H1 (cell line): ENCODE measurements at places on chromosomes 2 and 18.

GRCh38 chr2:3535794-3536681, 16.7 kb upstream of the ADI1 start:
- peaks cover 7% of the 10 kb centered on the region for H3K36me3 ChIP-seq
- 0 out of 2 replicates have a peak, but pooled peaks cover 2% of the 10 kb centered on the region for H3K4me1 ChIP-seq
- H3K27ac ChIP-seq = no peak overlapping the region

DNA sequence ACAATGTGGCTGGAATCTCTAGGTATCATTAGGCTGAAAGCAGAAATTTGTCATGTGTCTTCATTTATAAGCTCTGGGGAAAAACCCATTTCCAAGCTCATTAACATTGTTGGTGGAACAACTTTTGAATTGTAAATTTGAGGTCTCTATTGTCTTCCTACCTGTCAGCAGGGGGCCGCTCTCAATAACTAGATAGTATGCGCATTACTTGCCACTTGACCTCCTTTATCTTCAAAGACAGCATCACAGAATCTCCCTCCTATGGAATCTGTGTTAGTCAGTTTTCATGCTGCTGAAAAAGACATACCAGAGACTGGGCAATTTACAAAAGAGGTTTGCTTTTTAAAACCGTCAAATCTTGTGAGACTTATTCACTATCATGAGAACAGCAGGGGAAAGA, 223.1 kb downstream of the CALCRL start:
- H3K36me3 ChIP-seq = peaks cover 10% of the 10 kb centered on the region; the same call in 1 of the 2 replicates
- no peaks in the 10 kb centered on the region for H3K27me3 ChIP-seq
- H3K4me1 ChIP-seq = no peaks in the 10 kb centered on the region
- H3K27ac ChIP-seq = no peak overlapping the region; the same call in 1 of the 2 replicates
- DNase-seq = no peak

DNA sequence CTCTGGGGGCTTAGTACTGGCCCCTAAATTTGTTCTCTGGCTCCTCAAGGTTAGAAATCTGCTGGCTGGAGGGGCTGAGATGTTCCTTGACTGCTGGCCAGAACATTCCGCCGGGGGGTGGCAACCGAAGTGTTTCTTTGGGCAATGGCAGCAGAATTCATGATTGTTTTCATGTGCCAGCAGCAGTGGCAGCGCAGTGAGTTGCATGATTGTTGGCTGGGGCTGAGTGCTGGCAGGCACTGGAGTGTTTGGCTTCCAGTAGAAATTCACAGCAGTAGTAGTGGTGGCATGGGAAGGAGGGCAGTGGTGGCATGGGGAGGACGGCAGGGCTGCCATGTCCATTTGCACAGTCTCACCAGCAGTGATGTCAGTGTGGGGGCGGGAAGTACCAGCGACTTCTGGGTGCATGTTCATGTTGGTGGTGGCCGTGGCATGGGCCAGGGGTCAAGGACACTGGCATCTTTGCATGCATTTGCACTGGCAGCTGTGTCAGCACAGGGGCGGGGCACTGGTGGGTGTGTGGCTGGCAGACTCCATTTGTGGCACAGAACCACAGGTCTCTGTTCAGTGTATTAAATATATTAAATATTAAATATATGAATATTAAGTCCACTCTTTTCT, 130.6 kb upstream of the CDH7 start:
- DNase-seq = no peak
- H3K4me3 ChIP-seq = no peak overlapping the region
- no peaks in the 10 kb centered on the region for H3K36me3 ChIP-seq
- no peak overlapping the region for H3K27ac ChIP-seq
- H3K27me3 ChIP-seq = no peaks in the 10 kb centered on the region

DNA sequence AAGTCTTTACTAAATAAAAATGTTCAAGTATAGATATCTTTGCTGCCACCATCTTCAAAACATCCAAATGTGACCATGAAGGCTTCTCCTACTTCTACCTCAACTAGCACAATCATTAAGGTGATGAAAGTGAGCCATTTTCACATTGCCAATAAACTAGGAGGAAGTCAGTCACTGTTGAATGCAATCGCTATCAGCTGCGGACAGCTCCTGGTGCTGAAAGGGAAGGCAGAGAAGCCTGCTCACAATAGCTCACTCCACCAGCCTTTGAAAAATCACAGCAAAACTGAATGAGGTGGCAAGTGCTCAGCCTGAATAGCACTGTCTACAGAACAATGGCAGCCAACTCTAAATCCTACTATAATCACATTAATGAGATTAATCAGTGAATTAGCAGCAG, 2.2 kb downstream of the MYT1L start:
- peaks cover 25% of the 10 kb centered on the region for H3K4me1 ChIP-seq
- no peak overlapping the region for H3K27ac ChIP-seq
- H3K27me3 ChIP-seq = no peaks in the 10 kb centered on the region
- H3K36me3 ChIP-seq = no peaks in the 10 kb centered on the region
- no peak overlapping the region for H3K4me3 ChIP-seq
- peak; percentile 71 for DNase-seq

GRCh38 chr2:177573120-177573519, 180.5 kb downstream of the AGPS start:
- H3K27ac ChIP-seq = no peak overlapping the region
- H3K36me3 ChIP-seq = no peaks in the 10 kb centered on the region
- no peak overlapping the region for H3K4me3 ChIP-seq
- no peak for DNase-seq
- H3K4me1 ChIP-seq = no peaks in the 10 kb centered on the region

- no peaks in the 10 kb centered on the region for H3K36me3 ChIP-seq
- H3K4me3 ChIP-seq = no peak overlapping the region
- peaks cover 8% of the 10 kb centered on the region; the same call in 1 of the 2 replicates for H3K4me1 ChIP-seq
- no peak overlapping the region for H3K27ac ChIP-seq
These were observed 2.2 kb downstream of the PSD4 start for GRCh38 chr2:113175736-113176695.

GRCh38 chr2:45834372-45834771, 182.9 kb downstream of the PRKCE start:
- no peak overlapping the region for H3K27ac ChIP-seq
- H3K4me1 ChIP-seq = peaks cover 7% of the 10 kb centered on the region; the same call in 1 of the 2 replicates
- H3K27me3 ChIP-seq = no peaks in the 10 kb centered on the region
- no peak for DNase-seq
- no peak overlapping the region for H3K4me3 ChIP-seq

- no peaks in the 10 kb centered on the region for H3K27me3 ChIP-seq
- H3K36me3 ChIP-seq = no peaks in the 10 kb centered on the region
- peaks cover 3% of the 10 kb centered on the region for H3K4me1 ChIP-seq
- H3K4me3 ChIP-seq = no peak overlapping the region
- no peak for DNase-seq
These were observed 322.9 kb upstream of the KCNJ3 start for GRCh38 chr2:154375579-154375931.

GRCh38 chr2:60888853-60889252, 7.5 kb downstream of the REL start:
- no peaks in the 10 kb centered on the region for H3K36me3 ChIP-seq
- no peaks in the 10 kb centered on the region for H3K27me3 ChIP-seq
- no peak for DNase-seq
- no peak overlapping the region for H3K27ac ChIP-seq
- no peaks in the 10 kb centered on the region; the same call in 1 of the 2 replicates for H3K4me1 ChIP-seq

DNA sequence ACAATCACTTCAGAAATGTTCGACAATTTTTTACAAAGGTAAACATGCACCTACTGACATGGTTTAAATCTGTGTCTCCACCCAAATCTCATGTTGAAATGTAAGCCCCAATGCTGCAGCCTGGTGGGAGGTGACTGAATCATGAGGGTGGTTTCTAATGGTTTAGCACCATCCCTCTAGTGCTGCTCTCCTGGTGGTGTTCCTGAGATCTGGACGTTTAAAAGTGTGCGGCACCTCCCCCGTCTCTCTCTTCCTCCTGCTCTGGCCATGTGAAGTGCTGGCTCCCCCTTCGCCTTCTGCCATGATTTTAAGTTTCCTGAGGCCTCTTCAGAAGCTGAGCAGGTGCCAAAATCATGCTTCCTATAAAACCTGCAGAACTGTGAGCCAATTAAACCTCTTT, 28.3 kb downstream of the MAP3K2 start:
- no peaks in the 10 kb centered on the region for H3K27me3 ChIP-seq
- H3K27ac ChIP-seq = no peak overlapping the region
- peaks cover 8% of the 10 kb centered on the region; the same call in 1 of the 2 replicates for H3K4me1 ChIP-seq
- DNase-seq = no peak
- H3K36me3 ChIP-seq = no peaks in the 10 kb centered on the region

DNA sequence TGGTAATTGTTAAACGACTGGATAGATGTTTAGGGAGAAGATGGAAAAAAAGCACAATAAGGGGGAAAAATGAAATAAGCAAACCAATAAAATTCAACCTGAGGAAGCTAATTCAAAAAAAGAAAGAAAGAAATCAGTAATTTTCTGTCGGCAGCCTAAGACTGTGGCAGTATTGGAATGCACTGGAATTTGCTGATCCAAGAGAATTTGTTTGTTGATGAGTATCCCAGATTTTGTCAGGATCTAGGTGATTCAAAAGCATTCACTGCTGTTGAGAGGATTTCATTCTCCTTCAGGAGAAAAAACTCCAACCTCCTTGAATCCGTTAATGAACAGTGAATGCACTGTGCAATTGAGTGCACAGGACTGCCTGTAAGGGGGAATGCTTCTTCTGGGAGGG, 546.7 kb downstream of the CNTNAP5 start:
- no peaks in the 10 kb centered on the region for H3K4me1 ChIP-seq
- H3K4me3 ChIP-seq = no peak overlapping the region
- no peaks in the 10 kb centered on the region for H3K27me3 ChIP-seq

- peak overlapping the region; percentile 82 for H3K4me3 ChIP-seq
- H3K36me3 ChIP-seq = peaks cover 2% of the 10 kb centered on the region; the same call in 1 of the 2 replicates
- H3K27ac ChIP-seq = peak overlapping the region; percentile 72
- peaks cover 11% of the 10 kb centered on the region for H3K4me1 ChIP-seq
These were observed 1.3 kb downstream of the KCMF1 start for GRCh38 chr2:84972207-84972783.

DNA sequence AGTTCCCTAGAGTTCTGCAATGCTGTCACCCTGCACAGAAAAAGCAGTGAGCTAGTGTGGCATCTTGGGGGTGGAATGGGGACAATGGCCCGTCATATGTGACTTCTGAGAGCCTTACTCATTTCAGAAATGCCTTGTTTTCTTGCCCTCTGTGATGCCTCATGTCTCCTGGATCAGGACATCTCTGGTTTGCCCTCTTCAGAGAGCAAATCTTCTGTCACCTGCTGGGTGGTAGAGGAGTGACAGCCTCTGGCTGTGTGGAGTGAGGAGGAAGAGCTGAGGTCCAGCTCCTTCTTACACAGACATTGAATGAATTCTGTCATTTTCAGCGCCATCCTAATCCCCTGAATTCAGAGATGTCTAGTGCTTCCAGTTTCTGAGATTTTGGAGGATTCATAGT, 55.6 kb upstream of the PHLPP1 start:
- H3K27ac ChIP-seq = no peak overlapping the region
- H3K36me3 ChIP-seq = no peaks in the 10 kb centered on the region
- DNase-seq = no peak
- H3K4me3 ChIP-seq = no peak overlapping the region
- H3K27me3 ChIP-seq = no peaks in the 10 kb centered on the region
